Neuronal stem cell (in vitro differentiated cells): ENCODE measurements at places on chromosomes 1 and 21.

- H3K4me3 ChIP-seq = no peak overlapping the region
- no peaks in the 10 kb centered on the region for H3K4me1 ChIP-seq
- no peaks in the 10 kb centered on the region for H3K36me3 ChIP-seq
- no peaks in the 10 kb centered on the region for H3K27me3 ChIP-seq
- DNase-seq = peak; percentile 5
These were observed 63.6 kb downstream of the NIBAN1 start for GRCh38 chr1:184910691-184911091.

DNA sequence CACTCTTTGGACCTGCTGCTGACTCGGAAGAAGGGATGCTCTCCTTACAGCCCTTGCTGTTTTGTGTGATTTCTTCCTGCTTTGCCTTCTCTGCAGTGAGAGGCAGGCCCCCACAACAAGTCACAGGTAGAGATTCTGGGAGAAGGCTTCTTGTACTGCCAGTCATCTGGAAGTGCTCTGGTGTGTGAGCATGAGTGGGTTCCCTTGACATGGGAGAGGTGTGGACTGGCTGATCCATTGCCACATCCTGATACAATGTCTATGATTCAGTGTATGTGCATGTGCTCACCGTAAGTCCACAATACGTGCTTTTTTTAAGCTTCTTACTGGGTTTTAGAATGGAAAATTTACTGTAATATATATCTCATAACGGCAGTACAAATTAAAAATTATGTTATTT is 46.0 kb upstream of the PLA2G4A start:
- H3K4me3 ChIP-seq = no peak overlapping the region
- no peaks in the 10 kb centered on the region for H3K4me1 ChIP-seq
- H3K27ac ChIP-seq = no peak overlapping the region
- no peak for DNase-seq

GRCh38 chr21:44438531-44439210 is 16.6 kb upstream of the LRRC3 start:
- H3K4me1 ChIP-seq = no peaks in the 10 kb centered on the region
- H3K27ac ChIP-seq = no peak overlapping the region
- no peak for DNase-seq
- no peak overlapping the region for H3K4me3 ChIP-seq
- H3K27me3 ChIP-seq = peaks cover 3% of the 10 kb centered on the region

DNA sequence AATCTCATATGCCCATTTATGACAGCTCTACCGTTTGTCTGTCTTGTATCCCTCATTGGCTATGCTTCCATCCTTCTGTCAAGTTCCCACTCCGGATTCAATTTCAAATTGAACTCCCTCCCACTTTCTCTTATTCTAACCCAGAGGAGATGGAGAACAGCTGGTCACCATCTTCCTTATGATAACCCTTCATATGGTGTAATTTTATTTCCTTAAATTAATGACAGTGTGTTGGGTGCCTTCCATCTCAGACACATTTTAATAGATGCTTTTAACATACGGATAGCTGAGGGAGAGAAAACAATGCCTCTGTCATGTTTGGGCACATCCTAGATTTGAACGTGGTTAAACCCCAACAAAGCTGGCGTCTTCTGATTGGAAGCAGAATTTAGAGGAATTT is 103.0 kb upstream of the PLXNA2 start:
- no peak for DNase-seq
- no peaks in the 10 kb centered on the region for H3K27me3 ChIP-seq
- no peaks in the 10 kb centered on the region for H3K36me3 ChIP-seq
- peaks cover 12% of the 10 kb centered on the region for H3K4me1 ChIP-seq

DNA sequence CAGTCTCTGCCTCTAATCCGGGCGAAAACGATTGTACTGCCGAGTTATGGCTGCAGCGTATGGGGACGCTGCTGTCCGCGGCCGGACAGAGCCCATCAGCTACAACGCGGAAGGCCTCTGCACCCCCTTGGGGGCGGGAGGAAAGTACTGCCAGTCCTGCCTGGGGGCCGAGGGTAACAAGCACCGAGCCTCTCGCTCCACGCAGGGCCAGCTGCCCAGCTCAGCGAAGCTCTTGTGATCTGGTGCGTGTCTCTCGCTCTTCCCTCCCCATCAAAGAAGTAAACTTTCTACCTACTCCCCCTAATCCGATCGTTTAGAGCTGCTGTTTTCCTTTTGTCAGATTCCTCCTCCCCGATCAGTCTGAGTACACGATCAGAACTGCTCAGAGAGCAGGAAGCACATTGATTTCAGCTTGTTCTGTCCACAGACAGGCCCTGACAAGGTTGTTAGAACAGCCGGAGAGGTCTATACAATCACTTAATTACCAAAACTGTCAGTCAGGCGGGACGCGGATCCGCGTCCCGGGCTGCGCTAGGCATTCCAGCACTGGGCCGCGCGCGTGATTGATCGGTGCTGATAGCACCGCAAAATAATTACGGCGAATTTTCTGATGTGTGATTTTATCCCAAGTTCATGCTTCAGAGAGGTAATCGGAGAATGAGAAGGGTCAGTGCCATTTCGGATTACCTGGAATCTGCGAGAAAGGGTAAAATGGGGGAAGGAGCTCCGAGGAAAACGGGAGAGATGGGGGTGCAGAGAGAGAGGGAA is 8.7 kb upstream of the BARHL2 start:
- DNase-seq = no peak
- H3K27me3 ChIP-seq = peaks cover 53% of the 10 kb centered on the region
- H3K27ac ChIP-seq = no peak overlapping the region
- no peaks in the 10 kb centered on the region for H3K36me3 ChIP-seq
- H3K4me3 ChIP-seq = peak overlapping the region; percentile 35

- H3K4me3 ChIP-seq = no peak overlapping the region
- peaks cover 4% of the 10 kb centered on the region for H3K4me1 ChIP-seq
- H3K36me3 ChIP-seq = no peaks in the 10 kb centered on the region
- no peak overlapping the region for H3K27ac ChIP-seq
- DNase-seq = no peak
These were observed 90.1 kb upstream of the ZRANB2 start for GRCh38 chr1:71170925-71171324.

- no peak overlapping the region for H3K4me3 ChIP-seq
- DNase-seq = no peak
- H3K4me1 ChIP-seq = no peaks in the 10 kb centered on the region
- no peaks in the 10 kb centered on the region for H3K27me3 ChIP-seq
- H3K27ac ChIP-seq = no peak overlapping the region
These were observed 22.2 kb upstream of the ITPKB start for GRCh38 chr1:226761322-226761721.

- H3K27ac ChIP-seq = no peak overlapping the region
- DNase-seq = no peak
- H3K4me1 ChIP-seq = peaks cover 18% of the 10 kb centered on the region
- no peaks in the 10 kb centered on the region for H3K27me3 ChIP-seq
- no peak overlapping the region for H3K4me3 ChIP-seq
These were observed 22.8 kb upstream of the POFUT2 start for GRCh38 chr21:45310459-45310858.

GRCh38 chr1:181160998-181161870 is 72.7 kb downstream of the IER5 start:
- H3K27me3 ChIP-seq = no peaks in the 10 kb centered on the region
- no peak overlapping the region for H3K27ac ChIP-seq
- no peaks in the 10 kb centered on the region for H3K36me3 ChIP-seq
- DNase-seq = no peak
- peak overlapping the region; percentile 30 for H3K4me3 ChIP-seq
- no peaks in the 10 kb centered on the region for H3K4me1 ChIP-seq

- no peak overlapping the region for H3K4me3 ChIP-seq
- no peak overlapping the region for H3K27ac ChIP-seq
- DNase-seq = no peak
These were observed 11.8 kb upstream of the OTUD7B start for GRCh38 chr1:150022357-150022756.

DNA sequence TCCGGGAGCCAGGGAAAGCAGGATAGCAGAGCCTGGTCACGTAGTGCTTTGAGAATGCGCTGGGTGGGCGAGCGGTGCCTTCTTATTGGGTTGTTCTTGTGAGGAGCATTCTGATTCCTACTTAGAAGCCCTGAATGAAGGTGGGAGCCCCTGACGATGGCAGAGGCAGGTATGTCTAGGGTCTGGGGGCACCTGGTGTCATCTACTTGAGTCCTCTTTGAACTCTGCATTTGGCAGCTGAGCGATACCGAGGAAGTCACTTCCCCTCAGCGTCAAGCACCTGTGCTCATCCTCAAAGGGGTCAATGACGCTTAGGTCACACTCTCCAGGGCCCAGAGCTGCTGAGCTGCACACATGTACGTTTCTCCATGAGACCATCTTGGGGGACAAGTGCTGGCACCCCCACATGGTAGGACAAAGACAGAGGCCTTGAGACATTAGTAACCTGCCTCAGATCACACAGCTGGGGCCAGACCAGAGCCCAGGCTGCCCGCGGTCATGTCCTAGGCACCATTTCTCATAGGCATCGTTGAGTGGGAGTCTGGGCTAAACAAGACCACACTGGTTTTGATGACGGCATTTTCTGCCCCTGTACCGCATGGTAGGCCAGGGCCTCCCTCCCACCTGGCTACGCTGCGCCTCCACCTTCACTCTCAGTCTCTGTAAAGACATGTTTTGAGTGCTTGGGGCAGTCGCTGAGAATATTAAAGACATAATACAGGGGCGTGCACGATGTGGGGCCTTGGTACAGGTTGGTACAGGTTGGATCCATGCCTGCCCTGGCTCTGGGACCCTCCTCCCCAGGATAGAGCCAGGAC is 69.1 kb upstream of the ABCG1 start:
- H3K36me3 ChIP-seq = no peaks in the 10 kb centered on the region
- DNase-seq = no peak
- no peak overlapping the region for H3K27ac ChIP-seq
- H3K27me3 ChIP-seq = no peaks in the 10 kb centered on the region

- H3K4me1 ChIP-seq = no peaks in the 10 kb centered on the region
- H3K27me3 ChIP-seq = no peaks in the 10 kb centered on the region
- peaks cover 48% of the 10 kb centered on the region for H3K36me3 ChIP-seq
- H3K27ac ChIP-seq = no peak overlapping the region
- DNase-seq = no peak
These were observed 20.1 kb downstream of the MGST3 start for GRCh38 chr1:165650981-165651625.

DNA sequence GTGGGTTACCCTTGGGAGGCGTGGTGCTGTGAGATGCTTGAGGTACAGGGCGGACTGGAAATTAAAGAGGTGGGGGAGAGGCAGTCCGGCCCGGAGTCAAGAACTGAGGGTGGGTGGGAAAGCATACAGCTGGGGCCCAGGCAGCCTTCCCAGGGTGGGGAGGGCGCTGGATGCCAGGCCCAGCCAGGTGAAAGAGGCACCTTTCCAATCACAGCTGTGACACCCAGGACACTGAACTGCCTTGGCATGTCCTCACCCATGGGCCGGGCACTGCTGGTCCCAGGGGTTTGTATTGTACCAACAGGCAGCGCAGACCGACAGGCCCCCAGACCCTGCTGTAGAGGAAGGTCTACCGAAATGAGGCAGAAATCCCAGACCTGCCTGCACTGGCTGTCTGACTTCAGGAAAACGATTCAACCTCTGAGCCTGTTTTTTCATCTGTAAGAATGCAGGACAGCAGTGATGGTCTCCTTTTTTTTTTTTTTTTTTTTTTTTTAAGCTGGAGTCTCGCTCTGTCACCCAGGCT is 9.1 kb downstream of the SLC30A2 start:
- no peak for DNase-seq
- no peaks in the 10 kb centered on the region for H3K36me3 ChIP-seq
- H3K4me1 ChIP-seq = peaks cover 10% of the 10 kb centered on the region
- no peak overlapping the region for H3K27ac ChIP-seq
- peak overlapping the region; percentile 41 for H3K4me3 ChIP-seq
- peaks cover 40% of the 10 kb centered on the region for H3K27me3 ChIP-seq

- no peaks in the 10 kb centered on the region for H3K27me3 ChIP-seq
- H3K27ac ChIP-seq = no peak overlapping the region
- no peak for DNase-seq
These were observed 393.6 kb downstream of the AGBL4 start for GRCh38 chr1:49630156-49630555.

- peak; percentile 67 for DNase-seq
- no peaks in the 10 kb centered on the region for H3K4me1 ChIP-seq
- H3K27ac ChIP-seq = no peak overlapping the region
- no peaks in the 10 kb centered on the region for H3K36me3 ChIP-seq
- no peaks in the 10 kb centered on the region for H3K27me3 ChIP-seq
- H3K4me3 ChIP-seq = no peak overlapping the region
These were observed 141.4 kb upstream of the ARHGEF16 start for GRCh38 chr1:3312898-3313575.

DNA sequence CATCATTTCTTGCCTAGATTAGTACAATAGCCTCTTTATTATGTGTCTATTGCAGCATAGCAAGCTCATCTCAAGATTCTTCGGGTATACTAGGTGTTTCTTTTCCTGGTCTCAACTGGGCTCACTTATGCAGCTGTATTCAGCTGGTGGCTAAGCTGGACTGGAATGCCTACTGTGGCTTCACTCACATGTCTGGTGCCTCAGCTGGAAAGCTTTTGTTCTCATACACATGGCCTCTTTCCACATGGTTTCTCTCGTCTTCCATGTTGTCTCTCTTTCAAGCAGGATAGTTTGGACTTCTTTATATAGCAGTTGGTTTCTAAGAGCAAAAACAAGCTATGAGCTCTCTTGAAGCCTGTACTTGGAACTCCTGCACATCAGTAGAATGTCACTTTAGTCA is 45.2 kb downstream of the PKN2 start:
- H3K4me3 ChIP-seq = no peak overlapping the region
- H3K36me3 ChIP-seq = peaks cover 17% of the 10 kb centered on the region
- H3K27me3 ChIP-seq = no peaks in the 10 kb centered on the region
- no peak for DNase-seq
- H3K4me1 ChIP-seq = no peaks in the 10 kb centered on the region

DNA sequence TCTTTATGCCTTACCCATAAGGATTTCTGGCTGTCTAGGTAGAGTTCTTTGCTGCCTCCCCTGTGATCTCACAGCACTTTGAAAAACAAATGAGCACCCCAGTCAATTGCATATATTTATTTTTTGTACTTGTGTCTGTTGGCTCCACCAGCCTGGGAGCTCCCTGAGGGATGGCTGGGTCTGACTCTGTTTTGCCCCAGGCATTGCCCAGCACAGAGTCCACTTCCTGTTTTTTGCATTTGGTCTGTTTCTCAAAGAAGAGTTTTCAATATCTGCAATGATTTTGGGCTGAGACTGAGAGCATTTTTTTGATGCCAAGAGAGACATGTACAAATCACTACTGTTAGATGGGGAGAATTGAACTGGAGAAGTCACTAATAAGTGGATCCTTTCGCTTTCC is 125.0 kb downstream of the FOXD2 start:
- no peak overlapping the region for H3K27ac ChIP-seq
- H3K4me1 ChIP-seq = no peaks in the 10 kb centered on the region
- H3K4me3 ChIP-seq = no peak overlapping the region
- H3K27me3 ChIP-seq = no peaks in the 10 kb centered on the region
